T-helper 2 cell (primary cell): ENCODE measurements at places on chromosomes 6 and 20.

DNA sequence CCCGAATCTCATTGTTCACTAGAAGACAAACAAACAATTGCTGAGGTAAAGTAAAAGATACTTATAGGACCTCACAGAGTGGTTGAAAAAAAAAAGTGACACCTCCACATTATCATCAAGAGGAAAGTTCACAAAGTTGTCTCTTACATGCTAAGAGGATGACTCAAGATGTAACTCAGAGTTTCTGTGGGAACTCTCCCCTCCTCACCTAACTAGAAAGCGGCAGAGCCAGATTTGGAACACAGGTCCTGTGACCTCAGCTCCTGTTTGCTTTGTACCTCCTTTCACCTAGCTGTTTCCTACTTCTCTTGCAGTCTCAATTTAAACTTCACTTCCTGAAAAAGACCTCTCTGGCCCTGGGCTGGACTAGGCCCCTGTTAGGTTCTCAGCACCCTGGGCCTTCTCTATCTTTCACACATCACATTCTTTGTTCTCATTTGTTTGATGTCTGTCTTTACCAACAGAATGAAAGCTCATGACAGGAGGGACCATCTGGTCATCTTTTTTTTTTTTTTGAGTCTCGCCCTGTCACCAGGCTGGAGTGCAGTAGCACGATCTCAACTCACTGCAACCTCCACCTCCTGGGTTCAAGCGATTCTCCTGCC lies 60.8 kb downstream of the CD24 start:
- no peak for DNase-seq

GRCh38 chr20:64044484-64045247 lies 4.8 kb downstream of the SOX18 start:
- DNase-seq, result no peak

GRCh38 chr6:33164665-33165373 lies 27.4 kb downstream of the COL11A2 start:
- no peak for DNase-seq

DNA sequence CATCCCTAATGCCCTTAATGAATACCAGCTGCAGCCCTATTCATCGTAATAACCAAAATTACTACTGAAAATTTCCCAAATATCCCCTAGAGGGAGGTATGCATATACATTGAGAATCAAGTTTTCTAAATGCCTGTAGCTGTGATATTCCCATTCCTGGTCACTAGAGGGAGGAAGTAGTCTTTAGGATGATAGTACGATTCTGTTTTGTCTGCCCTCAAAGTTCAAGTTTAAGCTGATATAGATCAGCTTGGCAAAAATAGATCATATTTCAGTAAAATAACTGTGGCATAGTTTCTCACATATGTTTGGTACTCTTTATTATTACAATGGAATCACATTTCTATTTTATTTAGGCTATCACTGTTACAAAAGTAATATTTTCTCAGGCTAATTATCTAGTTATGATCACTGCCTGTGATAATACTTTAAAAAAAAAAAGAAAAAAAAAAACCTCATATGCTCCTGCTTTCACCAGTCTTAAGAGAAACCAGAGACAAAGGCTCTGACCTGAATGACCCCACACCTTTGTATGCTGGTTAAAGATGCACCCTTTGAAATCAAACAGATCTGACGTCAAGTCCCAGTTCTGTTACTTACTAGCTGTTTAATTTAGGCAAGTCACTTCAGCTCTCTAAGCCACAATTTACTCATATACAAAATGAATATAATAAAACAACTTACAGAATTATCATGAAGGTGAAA lies 11.0 kb downstream of the TSPYL1 start:
- no peak for DNase-seq

GRCh38 chr6:31528307-31528777 lies 420 bp upstream of the MCCD1 start:
- no peak for DNase-seq

- DNase-seq, result no peak
Measured at GRCh38 chr6:23389386-23389785, 736.6 kb upstream of the NRSN1 start.

DNA sequence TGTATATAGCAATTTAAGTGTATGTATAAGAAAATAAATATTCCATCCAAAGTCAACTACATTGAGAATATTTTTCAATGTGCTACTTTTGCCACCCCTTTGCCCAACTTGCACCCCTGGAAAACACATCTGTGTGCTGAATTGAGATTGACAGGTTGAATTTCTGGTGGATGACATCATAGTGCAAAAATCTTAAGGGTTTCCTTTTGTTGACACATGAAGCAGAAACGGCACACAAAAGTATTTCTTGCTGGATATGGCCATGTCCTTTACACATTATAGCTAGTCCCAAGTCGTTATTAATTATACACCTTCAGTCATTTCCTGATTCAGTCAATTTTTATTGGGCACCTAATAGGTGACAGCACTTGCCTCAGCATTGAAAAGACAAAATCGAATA lies 188.7 kb upstream of the FBXL4 start:
- no peak for DNase-seq
